Stimulated activated CD4-positive, alpha-beta T cell treated with anti-CD3 and anti-CD28 coated beads, Interleukin-1b, Interleukin-23, amount 100 ng/mL, for 24 hours (primary cell): ENCODE measurements at places on chromosomes 5 and 9.
A peak's percentile ranks its signal among the peaks of the same experiment; 100 is the strongest.

DNA sequence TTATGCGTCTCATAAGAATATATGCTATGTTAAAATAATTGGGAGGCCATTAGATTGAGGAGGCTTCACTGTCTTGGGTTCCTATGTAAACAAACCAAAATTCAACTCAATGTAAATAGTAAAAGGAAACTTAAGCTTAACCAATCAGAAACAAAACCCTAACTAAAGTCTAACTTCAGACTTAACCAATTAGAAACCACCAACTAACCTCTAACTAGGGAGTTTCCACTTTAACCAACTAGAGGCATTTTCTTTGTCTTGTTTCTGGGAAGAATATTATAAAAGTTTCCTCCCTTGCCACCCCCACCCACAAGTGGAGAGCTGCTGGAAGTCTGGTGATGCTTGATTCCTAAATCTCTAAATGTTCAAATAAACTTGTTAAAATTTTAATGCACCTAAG, 214.5 kb downstream of the SEMA5A start:
- no peak for DNase-seq

- DNase-seq: no peak
These were observed 412.9 kb downstream of the CHSY3 start for GRCh38 chr5:130316971-130317680.

DNA sequence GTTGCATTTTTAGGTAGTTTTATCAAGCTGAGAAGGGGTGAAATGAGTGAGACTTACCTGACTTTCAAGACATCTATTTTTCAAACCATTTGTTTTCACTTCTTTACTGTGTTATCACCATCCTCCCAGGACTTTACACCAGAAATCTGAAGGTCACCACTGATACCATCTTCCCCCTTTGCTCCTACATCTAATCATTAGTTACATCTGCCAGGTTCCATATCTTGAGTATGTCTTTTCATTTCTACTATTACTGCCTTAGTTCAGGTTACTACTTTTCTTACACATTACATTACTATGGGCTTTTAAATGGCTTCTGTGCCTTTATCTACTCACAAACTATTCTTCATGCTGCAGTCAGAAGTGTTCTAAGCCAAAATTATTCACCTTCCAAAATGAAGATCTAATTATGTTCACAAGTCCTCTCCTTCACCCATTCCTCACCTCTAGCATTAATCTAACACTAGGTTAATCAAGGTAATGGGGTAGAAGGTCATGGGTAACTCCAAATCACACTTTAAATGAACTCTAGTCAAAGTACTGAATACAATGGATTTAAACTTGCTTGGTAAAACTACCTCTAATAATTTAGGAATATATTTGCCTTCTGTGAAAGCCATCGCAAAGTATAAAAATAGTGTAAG, 2.1 kb upstream of the HSDL2 start:
- DNase-seq: no peak

- DNase-seq: no peak
These were observed 65.4 kb upstream of the IRX1 start for GRCh38 chr5:3530251-3530650.

DNA sequence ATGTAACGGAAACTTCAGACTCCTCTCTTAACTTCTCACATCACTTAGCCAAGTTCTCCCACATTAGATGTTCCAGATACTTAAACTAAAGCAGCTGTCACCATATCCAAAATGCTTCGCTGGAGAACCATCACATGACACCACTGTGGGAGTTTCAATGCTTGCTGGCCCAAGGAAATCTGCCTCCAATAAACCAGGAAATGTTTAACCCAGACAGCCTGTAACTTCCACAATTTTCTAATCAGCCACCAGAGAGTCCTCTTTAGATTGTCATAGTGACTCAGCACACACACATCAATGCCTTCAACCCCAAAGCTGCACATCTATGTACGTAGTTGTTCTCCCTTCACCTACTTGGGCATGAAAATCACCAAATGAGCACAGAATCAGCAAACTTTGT, 118.7 kb downstream of the LPAR1 start:
- DNase-seq: no peak

- DNase-seq: no peak
These were observed 74.3 kb downstream of the MUSK start for GRCh38 chr9:110742741-110743371.

DNA sequence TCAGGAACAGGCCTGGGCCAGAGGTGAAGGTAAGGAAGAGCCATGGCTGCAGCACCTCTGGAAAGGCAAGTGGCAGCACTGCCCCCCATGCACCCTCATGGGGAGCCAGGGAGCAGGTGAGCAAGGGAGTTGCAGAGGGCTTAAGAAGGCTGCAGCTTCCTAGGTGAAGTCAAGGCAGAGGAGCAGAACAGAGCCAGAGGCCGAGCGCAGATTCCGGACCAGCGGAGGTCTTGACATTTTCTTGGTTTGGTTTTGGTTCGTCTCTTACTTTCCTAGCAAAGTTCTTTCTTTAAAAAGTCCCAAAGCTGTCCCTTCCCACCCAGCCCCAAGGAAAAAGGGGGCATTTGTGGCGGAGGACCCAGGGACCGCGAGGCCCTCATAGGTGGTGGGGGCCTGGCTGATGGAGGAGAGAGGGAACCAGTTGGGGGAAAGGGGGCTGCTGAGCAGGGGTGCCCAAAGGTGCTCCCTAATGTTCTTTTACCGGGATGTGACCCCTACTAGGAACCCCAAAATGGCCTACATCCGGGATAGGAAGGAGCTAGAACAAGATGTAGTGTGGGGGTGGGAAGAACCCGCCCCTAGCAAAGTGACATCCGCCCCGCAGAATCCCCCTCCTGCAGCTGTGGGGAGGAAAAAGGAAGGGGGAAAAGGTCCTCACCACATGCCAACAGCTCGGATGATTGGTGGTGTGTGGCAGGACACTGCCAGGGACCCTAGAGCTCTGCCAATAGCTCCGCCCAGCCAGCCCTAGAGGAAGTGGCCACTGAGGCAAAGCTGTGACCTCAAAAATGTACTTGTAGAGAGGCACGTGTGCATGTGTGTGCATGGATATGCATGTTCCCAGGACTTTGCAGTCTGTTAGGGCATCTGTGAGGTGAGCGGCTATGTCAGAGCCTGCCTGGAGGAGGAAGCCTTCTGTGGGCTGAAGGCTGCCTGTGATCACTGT, 914 bp upstream of the CD72 start:
- peak; percentile 19 for DNase-seq

DNA sequence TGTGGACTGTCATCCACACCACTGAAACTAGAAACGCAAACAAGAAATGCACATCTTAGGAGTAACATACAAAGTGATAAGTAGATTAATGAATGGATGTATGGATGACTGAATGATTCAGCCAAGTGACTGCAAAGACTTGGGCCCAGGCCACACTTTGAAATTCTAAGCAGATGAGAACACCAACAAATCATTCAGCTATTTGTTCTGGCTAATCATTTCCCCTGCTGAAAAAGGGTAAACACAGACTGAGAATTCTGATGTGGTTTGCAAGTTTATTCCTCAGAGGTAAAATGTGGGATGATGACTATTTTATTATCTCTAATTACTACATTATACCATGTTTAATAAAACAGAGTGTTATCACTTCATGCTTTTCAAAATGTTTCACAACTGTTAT, 163.2 kb upstream of the ADAMTS16 start:
- DNase-seq: no peak

DNA sequence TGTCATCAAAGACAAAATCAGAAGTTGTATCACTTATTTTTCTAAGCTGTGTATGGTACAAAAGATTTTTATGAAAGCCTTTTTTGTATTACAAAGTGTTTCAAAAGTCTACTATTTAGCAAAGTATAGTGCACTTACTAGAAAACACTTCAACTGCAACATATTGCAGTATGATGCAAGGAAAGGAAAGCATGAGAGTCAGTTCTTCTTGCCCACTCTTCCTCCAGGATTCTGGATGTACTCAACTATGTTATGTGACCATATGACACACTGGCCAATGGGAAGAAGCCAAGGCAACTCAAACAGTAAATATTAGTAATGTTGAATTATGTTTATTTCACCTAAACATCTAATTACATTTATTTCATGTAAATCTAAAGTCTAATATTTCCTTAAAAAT, 49.5 kb upstream of the TYRP1 start:
- no peak for DNase-seq

DNA sequence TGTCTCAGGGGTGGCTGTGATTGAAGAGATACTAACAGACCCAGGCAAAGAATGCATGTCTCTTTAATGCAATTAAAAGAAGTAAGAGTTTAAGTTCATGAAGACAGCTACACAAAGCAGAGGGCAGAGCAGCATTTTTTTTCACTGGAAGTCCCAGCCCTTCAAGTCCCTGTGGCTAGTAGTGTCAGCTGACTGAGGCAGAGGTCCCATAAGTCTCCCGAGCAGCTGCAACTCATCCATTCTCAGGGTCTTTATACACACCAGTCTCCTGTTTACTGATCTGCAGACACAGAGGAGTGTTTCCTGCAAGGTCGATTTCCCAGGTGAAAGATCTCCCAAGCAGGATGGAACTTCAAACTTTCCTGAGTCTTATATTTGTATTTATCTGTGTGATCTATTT, 169.4 kb upstream of the GLRA1 start:
- no peak for DNase-seq

DNA sequence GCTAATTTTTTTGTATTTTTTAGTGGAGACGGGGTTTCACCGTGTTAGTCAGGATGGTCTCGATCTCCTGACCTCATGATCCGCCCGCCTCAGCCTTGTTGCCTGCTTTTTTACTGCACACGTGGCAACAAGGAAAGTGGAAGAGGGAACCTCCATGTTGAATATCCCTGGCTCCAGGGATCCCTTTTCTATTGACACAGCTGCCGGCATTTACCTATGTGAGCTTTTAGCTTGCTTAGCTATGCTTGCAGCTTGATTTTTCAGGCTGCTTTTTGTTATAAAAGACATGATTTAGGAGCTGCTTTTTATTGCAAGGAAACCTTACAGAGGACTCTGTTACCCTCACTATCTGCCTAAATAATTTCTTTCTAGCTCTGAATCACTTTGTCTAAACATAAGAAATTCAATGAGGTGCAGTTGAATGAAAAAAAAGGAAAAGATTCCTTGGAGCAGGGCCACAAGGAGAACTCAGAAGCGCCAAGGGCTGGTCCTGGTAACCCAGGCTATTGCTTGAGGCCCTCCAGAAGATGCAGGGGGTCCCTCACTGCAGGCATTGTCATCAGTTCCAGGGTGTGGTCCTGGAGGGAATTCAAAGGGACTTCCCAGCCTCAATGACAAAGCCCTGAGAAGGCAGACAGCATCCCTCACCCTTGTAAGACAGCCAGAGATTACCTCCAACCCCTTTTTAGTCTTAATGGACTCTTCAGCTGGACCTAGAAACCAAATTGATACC, 89.9 kb downstream of the SYK start:
- no peak for DNase-seq

DNA sequence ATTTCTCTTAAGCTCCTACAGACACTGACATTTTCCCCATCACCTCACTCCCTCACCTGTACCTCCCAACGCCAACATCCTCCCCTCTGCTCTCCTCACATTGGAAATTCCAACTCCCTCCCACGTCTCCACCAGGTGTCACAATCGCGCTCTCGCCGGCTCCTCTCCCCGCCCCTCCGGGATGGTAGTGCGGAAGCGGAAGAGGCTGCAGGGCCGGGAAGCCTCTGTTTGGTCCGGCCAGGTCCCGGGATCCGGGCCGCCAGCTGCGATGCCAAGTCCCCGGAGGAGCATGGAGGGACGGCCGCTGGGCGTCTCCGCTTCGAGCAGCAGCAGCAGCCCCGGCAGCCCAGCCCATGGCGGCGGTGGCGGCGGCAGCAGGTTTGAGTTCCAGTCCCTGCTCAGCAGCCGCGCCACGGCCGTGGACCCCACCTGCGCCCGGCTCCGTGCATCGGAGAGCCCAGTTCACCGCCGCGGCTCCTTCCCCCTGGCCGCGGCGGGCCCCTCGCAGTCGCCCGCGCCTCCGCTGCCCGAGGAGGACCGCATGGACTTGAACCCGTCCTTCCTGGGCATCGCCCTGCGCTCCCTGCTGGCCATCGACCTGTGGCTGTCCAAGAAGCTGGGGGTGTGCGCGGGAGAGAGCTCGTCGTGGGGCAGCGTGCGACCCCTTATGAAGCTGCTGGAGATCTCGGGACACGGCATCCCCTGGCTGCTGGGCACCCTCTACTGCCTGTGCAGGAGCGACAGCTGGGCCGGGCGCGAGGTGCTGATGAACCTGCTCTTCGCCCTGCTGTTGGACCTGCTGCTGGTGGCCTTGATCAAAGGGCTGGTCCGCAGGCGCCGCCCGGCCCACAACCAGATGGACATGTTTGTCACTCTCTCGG, at the start of gene PLPP6:
Gene PLPP6, plus strand, starts transcription at position 187 of the 881 bp plus-strand sequence. Its CDS starts 82 bp downstream, at position 269.
- DNase-seq: peak; percentile 69

GRCh38 chr5:329121-329735, 7.7 kb downstream of the AHRR start:
- no peak for DNase-seq

DNA sequence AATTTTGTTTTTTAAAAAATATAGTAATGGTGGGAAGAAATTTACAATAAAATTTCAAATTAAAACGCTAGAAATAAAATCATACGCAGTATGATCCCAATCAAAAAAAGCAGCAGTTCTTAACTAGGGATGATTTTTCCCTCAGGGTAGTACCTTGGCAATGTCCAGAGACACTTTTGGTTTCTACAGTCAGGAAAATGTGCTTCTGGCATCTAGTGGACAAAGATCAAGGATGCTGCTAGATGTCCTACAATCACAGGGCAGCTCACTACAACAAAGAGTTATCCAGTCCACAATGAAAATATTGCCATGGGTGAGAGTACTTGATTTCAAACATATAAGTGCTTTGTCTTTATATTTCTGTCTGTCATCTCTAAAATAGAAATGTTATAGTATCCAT, 400.2 kb upstream of the SGCD start:
- no peak for DNase-seq

- no peak for DNase-seq
These were observed 53.4 kb upstream of the OLFM1 start for GRCh38 chr9:135034106-135034505.

- no peak for DNase-seq
These were observed 56.9 kb downstream of the AHRR start for GRCh38 chr5:378301-378891.

- DNase-seq: no peak
These were observed 47.8 kb upstream of the ADAMTS2 start for GRCh38 chr5:179393078-179393477.

DNA sequence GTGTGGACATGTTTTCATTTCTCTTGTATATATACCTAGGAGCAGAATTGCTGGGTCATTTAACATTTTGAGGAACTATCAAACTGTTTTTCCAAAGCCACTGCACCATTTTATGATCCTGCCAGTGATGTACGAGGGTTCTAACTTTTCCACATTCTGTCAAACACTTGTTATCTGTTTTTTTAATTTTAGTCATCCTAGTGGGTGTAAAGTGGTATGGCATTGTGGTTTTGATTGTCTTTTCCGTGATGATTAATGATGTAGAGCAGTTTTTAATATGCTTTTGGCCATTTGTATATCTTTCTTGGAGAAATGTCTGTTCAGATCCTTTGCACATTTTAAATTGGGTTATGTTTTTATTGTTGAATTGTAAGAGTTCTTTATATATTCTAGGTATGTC, 107.0 kb downstream of the MELK start:
- no peak for DNase-seq

- DNase-seq: no peak
These were observed 114.0 kb downstream of the KIF4B start for GRCh38 chr5:155127552-155127951.
